ENCODE measurements at places on chromosomes 7 and 10.

- no peak for DNase-seq
Measured at GRCh38 chr10:43211030-43211429, 55.8 kb downstream of the RASGEF1A start.

DNA sequence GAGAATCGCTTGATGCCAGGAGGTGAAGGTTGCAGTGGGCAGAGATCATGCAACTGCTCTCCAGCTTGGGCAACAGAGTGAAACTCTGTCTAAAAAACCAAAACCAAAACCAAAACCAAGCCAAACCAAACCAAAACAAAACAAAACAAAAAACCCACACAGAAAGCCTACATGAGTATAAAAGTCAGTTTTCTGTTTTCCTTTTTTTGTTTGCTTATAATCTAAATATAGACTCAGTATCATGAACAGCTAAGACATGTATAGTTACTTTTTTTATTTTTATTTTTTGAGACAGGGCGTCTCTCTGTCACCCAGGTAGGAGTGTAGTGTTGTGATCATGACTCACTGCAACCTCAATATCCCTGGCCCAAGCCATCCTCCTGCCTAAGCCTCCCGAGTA is 16.8 kb upstream of the MTPN start:
- DNase-seq, result no peak

- no peak for DNase-seq
Measured at GRCh38 chr7:91353848-91354247, 89.6 kb downstream of the FZD1 start.

GRCh38 chr10:22466763-22467334 is 121.6 kb downstream of the SPAG6 start:
- DNase-seq, result no peak

- DNase-seq, result no peak
Measured at GRCh38 chr7:115631782-115632181, 398.8 kb downstream of the TFEC start.

DNA sequence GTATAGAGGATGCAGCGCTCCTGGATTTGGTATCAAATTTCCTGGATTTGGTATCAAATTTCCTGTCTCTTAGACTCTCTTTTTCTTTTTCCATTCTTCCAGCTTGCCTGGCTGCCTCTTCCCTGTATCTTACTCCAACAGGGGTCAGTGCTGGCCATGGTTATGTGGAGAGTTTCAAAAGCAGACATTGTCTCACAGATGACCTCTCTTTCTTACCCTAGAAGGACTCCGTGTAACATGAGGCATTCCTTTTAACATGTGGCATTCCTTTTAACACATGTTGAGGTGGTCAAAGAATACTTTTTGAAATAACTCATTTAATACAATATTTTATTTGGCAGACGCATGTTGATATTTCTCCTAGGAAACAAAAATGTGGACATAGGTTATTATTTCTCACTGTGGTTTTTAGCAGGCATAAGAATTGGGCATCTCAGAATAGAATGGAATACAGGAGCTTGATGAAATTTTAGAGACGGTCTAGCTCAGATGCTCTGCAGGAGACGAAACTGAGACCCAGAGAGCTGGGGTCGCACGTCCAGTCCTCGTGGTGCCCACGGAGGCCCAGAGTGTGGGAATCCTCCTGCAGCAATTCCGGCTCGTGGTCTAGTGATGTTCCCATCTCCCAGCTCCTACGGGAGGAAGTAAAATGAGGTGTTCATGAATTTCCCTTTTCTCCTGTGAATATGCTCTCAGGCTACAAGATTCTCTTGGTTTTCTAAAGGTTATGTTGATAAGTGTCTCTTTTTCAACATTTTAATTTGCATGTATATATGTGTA is 59.6 kb upstream of the PITRM1 start:
- DNase-seq, result no peak

- DNase-seq, result no peak
Measured at GRCh38 chr10:49138361-49138891, 4.6 kb upstream of the FAM170B start.

DNA sequence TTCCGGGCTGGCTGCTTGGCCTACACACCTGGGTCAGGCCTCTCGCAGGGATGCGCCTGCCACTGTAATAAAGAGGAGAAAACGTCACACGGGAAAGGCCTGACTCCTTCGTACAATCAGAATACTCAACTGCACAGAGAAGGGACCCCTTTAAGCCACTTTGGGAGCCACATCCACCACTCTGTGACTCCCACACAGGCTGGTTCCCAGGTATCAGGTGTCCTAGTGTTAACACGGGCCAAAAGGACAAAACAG is 5.8 kb upstream of the ZNF736 start:
- DNase-seq, result peak; percentile 50

- DNase-seq, result no peak
Measured at GRCh38 chr7:103851357-103851756, 138.1 kb downstream of the RELN start.

DNA sequence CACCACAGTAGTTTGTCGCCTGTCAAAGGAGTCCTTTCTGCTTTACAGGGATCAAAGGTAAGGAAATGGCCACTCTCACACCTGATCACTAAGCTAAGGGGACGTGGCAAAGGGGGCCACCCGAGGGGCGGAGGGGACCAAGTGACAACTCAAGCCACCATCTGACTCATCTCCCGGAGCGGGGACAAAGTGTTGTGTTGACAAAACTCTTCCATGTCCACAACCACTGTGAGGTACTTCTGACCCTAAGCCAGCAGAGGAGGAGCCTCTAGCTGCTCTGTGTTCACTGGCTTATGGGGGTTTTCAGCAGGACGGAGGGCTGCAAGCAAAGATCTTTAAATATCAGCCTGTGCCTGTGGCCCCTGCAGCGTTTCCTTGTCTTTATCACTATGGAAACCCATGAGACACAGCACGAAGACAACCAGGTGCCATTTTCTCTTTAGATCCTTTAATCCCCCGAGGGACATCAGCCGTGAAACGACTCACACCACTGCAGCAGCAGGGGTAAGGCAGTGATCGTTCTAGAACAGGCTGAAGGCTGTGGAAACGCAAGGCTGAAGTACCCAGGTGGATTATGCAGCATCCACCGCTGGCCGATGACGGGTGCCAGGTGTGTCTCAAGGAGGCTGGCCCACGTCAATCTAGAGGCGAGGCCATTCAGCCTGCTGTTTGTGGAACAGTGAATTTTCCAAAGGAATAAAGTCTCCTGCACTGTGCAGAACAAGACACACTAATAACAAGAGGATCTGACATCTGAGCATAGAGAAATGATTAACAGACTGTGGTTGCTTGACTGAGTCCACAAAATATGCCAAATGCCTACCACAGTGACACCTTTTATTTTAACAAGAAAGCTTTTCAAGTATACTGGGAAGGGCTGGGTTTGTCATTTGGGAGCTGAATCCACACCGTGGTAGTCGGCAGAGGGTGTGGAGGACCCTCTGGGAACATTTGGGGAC is 26.6 kb upstream of the DDC start:
- DNase-seq, result no peak

DNA sequence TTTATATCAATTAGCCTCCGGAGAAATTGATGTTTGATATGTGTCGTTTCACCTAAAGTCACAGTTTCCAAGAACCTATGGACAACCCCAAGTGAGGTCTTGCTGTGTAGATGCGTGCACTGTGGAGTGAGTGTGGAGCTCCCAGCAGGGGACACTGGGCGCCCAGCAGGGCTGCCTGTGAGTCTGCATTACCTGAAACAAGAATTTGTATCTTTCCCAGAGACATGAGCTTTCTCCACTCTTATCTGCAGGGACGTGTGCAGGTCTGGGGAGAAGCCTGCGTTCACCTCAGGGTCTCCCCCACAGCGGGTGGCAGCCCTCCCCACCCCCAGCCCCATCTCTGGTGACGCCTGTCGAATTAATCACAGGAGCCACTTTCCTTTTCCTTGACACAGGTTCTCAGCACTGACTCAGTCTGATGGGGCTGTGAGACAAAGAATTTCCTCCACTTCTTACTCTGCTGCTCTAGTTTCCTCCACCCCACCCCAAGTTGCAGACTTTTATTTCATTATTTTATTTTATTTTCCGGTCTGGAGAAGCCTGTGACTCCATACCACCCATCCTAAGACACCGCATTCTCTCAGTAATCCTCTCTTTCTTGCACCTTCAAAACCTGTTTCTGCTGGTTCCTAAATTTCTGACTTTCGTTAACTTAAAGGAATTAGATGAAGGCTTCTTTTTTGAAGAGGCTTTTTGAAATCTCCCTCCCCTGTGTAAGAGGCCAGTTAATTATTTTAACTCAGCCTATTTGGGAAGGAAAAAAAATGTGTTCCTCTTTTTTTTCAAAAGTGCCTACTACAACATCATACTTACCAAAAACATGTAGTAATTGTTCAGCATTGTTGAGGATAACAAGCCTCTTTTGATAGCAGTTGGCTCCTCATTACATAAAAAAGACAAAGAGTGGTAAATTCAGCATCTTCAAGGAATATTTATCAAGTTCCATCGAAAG is 17.0 kb upstream of the INSIG1 start:
- no peak for DNase-seq

DNA sequence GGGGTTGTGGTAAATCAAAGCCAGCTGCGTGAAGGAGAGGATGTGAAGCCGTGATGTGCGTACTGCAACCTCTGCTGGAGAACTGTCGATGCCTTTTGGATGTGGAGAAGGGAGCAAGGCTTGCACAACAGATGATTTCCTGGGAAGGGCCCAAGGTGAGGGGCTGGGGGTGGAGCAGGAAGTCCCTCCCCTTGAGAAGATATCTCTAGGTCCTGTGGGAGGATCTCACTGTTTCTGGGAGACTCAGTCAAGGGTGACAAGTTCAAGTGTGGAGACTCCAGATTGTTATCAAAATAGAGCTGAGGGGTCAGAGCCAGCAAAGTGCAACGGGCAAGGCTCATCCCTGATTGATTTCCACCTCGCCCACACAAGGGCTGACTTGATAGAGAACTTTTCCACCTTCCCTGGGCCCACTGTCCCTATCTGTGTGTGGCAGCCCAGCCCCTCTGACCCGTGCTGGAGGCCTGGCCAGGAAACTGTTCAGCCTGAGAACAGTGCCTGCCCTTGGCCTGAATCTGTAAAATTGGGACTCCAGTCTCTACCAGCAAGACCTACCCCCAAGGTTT is 55.0 kb downstream of the COL13A1 start:
- no peak for DNase-seq

GRCh38 chr10:102845352-102845902 is 8.2 kb upstream of the CYP17A1 start:
- no peak for DNase-seq

DNA sequence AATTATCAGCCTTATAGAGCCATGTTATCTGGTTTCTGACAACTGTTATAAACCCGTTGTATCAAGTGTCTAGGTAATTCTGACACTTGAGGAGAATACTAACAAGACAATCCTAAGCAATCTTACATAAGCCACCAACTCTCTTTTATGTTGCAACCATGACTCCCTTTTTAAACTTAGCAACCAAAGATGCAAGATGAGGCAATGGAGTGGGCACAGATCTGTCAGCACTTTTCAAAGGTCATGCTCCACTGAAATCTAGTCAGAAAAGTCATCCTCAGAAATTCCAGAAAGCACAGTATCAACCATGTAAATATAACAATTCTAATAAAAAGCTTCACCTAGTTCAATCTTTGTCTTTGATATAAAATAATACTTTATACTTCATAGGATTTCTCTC is 77.0 kb upstream of the SEMA3A start:
- DNase-seq, result no peak

DNA sequence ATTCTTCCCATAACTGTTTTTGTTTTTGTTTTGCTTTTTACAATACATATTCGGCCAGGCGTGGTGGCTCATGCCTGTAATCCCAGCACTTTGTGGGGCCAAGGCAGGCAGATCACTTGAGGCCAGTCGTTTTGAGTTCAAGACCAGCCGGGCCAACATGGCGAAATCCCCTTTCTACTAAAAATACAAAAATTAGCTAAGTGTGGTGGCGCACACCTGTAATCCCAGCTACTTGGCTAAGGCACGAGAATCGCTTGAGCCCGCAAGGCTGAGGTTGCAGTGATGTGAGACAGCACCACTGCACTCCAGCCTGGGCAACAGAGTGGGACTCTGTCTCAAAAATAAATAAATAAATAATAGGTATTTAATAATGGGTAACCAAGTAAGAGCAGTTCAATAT is 2.3 kb downstream of the TM9SF3 start:
- DNase-seq, result no peak

DNA sequence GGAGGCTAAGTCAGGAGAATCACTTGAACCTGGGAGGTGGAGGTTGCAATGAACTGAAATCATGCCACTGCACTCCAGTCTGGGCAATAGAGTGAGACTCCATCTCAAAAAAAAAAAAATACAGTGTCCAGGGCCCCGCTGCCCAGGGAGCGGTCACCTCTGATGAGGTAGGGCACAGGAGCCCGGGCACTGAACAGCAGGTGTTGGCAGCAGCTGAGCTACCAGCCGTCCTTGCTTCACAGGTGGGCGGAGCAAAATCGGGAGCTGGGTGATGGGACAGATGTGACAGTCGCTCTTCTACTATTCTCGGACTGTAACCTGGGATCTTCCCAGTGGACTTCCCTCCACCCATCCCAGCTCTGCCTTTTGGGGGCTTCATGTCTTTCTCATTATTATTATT is 49.4 kb downstream of the GTF2IRD1 start:
- DNase-seq, result no peak

DNA sequence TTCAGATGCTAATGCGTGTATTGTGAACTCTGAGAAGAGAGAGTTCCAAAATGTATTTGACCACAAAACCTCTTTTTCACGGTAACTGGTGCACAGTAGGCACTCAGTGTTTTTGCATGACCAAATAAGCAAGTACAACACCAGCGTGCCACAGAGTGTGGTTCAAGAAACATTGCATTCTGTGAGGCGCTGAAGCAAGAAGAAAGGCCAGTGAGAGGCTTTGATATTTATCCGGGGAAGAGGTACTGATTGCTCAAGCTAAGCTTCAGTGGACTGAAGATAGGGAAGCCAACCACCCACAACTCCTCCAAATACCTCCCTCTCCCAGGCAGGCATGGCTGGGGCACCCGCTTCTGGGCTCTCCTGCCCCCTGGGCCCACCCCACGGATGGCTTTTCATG is 611.2 kb downstream of the SDK1 start:
- DNase-seq, result no peak

DNA sequence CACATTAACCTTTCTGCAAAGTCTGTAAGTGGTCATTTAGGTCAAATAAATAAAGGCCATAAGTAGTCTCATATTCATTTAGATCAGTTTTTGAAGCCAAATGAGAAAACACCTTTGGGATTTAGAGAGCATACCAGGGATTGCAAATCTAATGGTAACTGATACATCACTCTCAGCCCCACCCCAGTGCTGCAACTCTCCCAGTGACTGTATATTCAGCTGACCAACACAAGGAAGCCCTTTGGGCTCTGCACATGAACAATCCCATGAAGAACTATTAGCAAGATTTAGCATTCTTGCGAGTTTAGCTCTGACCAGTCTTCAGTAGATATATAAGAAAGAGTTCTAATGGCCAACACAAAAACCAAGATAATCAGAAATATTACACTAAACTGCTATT is 252.3 kb downstream of the CSTF2T start:
- DNase-seq, result no peak

GRCh38 chr10:95445223-95445836 is 115.8 kb downstream of the SORBS1 start:
- peak; percentile 36 for DNase-seq

All from C1 segment of cervical spinal cord (tissue), 14 donors.